CD4-positive, alpha-beta T cell treated with Interleukin-1 beta for 1 hour (primary cell): ENCODE measurements at places on chromosomes 16 and 17.

- DNase-seq = no peak
These were observed 50.1 kb upstream of the MYH10 start for GRCh38 chr17:8680466-8681169.

DNA sequence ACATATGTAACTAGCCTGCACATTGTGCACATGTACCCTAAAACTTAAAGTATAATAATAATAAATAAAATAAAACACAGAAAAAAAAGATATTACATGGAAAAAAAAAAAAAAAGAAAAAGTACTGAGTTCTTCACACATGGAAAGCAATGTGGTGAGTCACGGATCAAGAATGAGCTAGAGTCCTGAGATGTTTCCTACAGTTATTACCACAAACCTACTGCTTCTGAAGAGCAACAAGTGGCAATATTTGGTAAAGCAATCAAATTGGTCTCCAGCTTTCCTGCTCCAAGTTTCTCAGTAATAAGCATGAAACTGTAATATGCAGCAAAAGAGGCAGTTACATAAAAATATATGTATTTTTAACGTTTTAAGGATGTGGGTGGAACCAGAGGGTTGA lies 223.3 kb upstream of the SALL1 start:
- DNase-seq = no peak

DNA sequence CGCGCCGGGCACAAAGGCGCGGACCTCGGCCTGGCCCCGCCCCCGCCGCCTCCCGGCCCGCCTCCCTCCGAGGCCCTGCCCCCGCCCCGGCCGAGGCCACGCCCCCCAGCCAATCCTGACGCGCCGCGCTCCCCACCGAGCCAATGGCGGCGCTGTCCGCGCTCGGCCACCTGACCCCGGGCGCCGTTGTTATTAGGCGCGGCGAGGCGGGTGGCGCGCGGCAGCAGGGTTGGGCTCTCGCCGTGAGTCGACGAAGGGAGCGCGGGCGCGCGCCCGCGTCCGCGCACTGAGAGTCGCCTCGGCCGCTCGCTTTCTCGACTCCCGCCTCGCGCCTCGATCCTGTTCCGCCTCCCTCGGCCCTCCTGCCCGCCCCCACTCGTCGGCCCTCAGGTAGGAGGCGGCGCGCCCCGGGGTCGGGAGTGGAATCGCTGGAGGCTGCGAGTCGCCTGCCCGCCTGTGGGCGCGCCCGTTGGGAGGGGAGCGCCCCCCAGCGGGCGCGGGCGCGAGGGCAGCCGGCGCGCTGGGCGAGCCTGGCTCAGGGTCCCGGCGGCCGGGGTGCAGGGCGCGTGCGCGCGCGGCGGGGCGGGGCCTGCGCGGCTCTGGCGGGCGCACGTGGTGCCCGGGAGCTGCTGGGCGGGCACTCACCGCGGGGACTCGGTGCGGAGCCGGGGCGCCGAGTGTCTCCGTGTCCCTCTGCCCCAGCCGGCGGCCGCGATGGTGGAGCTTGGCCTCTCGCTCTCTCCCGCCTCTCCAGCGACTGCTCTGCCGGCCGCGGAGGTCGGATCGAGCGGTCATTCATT lies 405 bp upstream of the CBLN1 start:
- DNase-seq = peak; percentile 10

DNA sequence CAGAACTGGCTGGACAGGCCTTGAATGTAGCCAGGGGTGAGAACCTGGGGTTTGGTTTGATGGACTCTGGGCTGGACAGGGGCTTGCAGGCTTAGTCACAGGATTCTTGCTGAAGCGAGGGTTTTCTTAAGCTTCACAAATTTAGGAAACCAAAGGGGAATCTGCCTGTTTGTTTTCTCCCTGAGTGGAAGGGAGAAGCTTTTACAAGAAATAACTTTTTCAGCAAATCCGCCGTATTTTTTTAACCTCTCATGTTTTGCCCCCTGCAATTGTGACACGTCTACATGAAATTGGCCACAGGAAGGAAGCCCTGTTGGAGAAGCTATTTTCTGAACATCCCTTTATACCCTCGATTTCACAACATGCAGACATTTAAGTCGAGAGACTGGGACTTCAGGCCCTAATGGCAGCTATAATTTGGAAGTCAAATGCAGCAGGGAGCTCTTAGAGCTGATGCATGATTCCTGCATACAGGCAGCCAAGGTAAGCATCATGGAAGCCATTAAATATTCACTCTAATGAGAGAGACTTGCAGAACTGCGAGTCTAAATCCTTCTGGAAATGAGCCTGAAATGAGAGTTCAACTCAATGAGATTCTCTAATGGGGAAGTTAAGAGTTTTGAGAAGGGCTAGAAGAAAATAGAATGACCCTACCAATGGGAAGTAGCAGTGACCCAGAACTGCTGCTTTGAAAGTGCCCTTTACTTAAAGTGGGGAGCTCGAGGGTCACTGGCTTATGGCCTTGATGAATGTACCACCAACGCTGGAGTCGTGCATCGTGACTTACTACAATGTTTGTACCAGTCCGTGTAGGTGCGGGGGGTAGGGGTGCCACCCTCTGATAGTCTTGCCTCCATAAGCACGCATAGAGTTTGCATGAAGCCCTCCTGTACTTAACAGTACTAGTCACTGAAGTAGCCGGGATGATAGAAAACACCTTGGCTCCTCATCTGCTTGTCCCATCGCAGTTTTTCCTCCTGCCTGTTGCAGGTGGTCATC lies 45.1 kb upstream of the IRF8 start:
- DNase-seq = no peak

GRCh38 chr16:80792031-80792430 lies 12.4 kb downstream of the CDYL2 start:
- no peak for DNase-seq

DNA sequence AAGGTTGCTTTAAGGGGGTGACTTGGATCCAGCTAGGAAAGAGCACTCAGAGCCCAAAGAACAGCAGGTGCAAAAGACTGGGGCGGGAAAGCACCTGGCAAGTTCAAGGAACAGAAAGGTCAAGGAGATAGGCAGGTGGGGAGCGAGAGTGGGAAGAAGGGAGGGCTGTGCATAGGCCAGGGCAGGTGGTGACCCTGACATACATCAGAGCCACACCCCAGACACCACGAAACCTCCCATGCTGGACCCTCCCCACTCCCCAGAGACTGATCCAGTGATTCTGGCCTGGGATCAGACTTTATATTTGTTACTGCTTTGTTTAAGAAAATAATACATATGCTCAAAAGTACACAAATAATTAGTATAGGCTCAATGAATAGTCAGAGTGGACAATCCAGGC lies 48.5 kb upstream of the RBFOX3 start:
- no peak for DNase-seq
